ENCODE measurements at places on chromosomes 1 and 21.

DNA sequence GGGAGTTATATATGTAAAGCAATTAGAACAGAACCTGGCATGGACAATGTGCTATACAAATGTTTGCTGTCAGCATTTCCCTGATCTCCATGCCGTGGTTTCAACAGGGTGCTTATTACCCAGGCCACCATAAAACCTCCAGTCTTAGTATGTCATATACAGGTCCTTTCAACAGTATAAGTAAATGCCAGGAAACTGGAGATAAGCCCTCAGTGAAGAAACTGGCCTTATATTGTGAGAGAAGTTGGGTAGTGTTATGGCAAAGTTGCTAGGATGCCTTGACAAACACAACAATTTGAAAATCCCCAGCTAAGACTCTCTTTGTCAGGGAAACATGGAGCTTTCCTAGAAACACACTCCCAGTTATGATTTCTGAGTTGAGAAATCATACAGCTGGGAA lies 850.2 kb upstream of the ADAMTS5 start:
- DNase-seq = no peak

- no peak for DNase-seq
Observed at GRCh38 chr1:154796303-154796892, 73.7 kb downstream of the KCNN3 start.

DNA sequence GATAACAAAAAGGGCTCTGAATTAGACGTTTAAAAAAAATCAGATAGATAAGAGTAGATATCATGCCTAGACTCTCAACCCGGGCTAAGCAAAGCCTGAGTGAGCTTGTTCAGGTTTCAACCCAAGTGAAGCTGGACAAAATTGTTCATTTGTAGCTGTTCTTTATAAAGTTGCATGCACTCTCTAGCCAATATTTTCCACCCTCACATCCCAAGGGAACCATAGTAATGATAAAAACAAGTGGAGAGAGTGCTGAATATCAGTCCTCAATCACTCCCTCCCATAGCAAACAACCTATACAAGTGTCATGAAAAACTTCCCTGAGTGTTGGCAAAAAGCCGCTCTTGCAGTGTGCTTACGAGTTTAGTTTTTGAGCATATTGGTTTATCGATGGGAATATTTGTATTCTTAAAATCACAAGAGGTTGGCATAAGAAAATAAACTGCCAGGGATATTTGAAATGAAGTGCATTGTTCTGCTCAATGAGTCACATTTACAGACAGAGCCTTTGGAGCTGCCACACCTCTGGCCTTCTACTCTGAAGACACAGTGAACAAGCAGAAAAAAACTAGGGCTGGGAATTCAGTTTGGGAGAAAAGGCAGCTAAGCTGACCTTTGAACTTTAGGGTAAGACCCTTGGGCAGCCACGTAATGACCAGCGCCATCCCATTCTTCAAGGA lies 2.2 kb upstream of the CLCA2 start:
- DNase-seq = no peak

DNA sequence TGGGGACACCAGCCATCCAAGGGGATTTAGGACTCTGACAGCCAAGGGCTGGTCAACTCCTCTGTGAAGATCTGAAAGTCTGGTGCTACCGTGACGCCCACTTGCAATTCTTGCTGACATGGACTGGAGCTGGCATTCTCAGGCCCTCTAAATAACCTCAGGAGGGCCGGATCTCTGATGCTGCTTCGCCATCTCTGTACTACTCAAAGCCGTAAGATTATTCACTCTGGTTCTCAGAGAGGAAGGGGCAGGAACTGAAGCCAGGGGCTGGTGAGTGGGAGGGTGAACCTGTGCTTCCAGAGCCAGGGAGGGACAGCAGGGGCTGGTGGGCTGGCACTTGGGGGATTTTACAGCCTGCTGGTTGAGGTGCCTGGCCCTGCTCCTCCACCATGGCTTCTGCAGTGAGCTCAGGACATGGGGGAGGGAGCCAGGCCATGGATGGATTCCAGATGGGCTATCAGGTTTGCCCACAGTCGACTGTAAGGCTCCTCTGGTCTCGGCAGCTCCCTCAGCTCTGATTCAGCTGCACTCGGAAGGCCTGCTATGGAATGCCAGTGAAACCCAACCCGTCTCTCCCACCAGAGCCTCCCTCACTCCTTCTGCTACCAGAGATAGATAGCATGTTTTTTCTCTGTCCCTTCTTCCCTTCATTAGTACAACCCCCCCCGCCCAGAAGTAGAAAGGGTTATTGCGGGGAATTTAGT lies 84.5 kb downstream of the PLXNA2 start:
- no peak for DNase-seq

DNA sequence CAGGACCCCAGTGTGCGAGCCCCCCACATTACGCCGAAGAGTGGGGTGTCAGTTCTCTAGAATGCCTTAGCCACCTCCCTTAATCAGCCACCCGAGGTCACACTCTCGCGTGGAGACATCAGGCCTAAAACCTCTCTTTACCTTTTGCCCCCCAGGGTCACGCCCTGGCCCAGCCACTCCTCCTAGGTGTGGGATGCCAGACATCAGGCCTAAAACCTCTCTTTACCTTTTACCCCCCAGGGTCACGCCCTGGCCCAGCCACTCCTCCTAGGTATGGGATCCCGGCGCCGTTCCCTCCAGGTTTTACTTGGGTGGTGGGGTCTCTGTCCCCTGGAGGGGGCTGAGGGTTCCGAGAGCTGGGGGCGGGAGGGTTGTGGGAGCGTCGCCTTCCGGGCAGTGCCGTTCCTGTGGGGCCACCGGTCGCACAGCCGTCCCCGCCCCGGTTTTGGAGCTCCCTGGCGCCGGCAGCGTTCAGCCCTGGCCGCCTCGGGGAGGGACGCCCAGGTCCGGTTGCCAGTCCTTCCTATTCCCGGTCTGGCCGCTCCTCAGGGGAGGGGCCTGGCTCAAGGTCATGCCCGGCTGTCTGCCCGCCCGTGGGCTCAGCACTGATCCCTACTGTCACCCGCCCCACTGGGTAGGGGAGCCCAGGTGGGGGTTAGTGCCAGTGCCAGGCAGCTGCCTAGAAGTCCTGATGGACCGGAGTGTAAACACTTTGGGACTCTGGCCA lies 882 bp downstream of the VPS13D start:
- no peak for DNase-seq

- DNase-seq = no peak
Observed at GRCh38 chr21:24353492-24353891, 1253.8 kb downstream of the MRPL39 start.

DNA sequence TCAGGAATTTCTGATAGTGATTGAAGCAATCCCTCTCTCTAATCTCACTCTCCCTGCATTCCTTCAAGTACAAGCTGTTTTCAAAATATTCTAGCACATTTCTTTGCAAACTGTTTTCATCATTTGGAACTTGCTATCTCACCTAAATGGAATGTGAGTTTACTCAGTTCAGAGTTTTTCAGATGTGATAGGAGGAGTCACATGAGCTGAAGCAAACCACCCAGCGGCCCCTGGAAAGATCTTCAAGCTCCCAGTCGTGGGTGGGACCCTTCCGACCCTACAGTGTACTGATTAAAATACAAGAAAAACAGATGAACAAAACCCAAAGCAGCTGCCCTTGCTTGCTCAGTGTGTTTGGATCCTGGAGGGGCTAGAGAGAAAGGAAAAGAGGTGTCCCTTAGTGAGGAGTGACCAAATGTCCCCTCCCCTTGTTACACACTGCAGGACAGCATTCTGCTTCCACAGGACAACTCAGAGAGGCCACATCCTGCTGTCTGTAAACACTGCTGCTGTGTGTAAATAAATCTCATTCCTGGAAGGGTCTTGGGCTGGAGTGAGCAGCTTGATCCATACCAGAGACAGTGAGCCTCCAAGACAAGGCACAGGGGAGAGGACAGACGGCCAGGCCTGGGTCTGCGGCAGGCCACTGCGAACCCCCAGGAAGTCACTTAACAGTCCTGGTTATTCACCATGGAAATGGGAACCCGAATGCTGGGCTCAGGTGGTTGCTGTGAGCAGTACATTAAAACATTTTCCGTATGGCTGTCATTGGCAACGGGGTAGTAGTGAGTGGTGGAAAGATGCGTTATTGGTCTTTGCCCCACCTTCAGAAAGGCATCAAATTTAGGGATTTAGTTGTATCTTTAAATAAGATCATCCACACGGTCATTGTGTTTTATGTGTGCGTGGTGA lies 229.2 kb downstream of the RHOU start:
- no peak for DNase-seq

DNA sequence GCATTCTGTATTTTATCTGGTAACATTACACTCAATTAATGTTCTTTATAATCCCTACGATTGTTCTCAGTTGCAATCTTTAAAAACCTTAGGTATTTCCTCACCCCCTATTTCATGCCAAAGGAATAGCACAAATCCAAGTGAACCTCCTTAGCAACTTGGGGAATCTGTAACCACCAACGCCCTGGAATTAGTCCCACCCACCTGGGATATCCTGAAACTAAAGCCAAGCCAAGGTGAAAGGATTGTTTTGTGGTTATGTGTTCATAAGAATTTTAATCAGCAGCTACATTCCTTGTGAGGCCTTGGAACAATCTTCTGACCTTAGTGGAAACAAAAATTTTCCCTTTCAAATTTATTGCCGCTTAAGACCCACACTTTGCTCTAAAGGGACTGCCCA lies 908.7 kb downstream of the TTLL7 start:
- DNase-seq = no peak

DNA sequence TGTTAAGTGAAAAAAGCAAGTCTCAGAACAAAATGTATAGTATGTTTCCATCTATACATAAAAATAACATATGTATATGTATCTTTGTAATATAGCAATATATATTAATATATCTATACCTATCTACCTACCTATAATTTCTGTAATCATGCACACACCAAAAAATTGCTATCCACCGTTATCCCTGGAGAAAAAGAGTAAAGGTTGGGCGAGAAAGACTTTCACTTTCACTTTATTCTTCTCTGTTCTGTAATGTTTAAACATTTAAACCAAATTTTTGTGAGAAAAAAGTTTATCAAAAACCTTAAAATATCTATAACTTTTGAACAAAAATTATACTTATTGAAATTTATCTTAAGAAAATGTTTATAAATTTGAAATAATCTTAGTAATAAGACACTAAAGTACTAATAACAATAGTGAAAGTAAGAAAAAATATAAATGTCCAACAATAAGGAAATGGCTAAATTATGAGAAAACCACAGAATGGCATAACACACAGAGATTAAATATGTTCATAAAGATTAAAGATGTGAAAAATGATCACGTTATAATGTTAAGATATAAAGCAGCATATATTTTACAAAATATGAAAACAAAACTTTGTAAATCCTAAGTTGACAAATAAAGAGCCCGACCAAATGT lies 74.0 kb upstream of the LRRC53 start:
- DNase-seq = no peak

DNA sequence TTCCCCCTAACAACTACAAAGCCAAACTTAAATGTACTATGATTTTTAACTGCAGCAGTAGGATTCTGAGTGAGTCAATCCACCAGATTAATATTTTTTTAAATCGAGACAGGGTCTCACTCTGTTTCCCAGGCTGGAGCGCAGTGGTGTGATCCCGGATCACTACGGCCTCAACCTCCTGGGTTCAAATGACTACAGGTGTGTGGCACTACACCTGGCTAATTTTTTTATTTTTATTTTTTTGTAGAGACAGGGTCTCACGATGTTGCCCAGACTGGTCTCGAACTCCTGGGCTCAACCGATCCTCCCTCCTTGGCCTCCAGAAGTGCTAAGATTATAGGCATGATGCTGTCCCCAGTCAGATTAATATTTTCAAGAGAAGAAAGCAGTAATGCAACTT lies 88.1 kb downstream of the SLC45A1 start:
- DNase-seq = no peak

- DNase-seq = no peak
Observed at GRCh38 chr1:82185084-82185483, 384.4 kb downstream of the ADGRL2 start.

- DNase-seq = no peak
Observed at GRCh38 chr1:61839679-61840078, 97.4 kb downstream of the PATJ start.

GRCh38 chr21:20313013-20313412 lies 685.2 kb upstream of the NCAM2 start:
- DNase-seq = no peak

DNA sequence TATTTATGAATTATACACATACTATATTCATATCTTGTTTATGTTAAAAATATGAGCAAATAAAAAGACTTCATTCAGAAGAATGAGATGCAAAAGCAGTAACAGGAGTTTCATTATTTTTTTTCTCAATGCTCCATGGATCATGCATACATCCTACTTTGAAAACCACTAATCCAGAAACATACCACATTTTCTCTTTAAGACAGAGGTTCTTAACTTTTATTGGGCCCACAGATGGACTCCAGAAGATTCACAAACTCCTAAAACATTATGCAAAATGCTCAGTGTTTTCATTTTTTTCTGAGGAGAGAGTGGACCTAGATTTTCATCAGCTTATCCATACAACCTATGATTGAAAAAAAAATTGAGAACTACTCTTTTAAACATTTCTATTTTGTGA lies 227.8 kb downstream of the DNM3 start:
- no peak for DNase-seq

DNA sequence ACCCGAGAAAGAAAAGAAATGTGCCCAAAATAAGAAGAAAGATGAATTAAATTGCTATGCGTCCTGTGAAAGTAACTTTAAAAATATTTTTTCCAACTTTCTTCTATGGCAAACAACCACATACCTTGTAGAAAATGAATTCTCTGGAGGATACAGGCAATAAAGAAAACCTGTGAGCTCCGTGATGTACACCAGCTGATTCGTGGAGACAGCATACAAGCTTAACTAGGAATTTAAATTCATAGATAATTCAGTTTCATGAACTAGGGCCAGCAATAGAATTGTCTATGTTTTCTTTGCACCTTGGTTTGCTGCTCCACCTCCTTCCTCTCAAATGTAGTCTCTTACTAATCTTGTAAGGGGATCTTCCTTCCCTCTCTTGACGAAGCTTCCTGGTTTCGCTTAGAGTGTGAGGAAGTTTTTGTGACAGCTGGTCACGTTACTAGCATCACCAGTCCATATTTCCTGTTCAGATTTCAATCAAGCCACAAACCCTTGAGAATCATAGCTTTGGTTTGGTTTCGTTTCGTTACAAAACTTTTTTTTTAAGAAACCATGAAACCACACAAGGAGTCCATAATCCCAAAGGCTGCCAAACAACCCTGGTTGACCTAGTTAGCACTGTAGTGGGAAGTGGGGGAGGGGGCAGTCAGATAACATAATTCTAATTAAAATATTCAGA lies 35.8 kb downstream of the GREM2 start:
- DNase-seq = peak; percentile 0

GRCh38 chr1:119144813-119145212 lies 4.4 kb upstream of the WARS2 start:
- no peak for DNase-seq
